CD4-positive, alpha-beta T cell treated with Interleukin-2 at 100 ng/mL for 4 hours (primary cell): ENCODE measurements at places on chromosomes 13 and 19.

DNA sequence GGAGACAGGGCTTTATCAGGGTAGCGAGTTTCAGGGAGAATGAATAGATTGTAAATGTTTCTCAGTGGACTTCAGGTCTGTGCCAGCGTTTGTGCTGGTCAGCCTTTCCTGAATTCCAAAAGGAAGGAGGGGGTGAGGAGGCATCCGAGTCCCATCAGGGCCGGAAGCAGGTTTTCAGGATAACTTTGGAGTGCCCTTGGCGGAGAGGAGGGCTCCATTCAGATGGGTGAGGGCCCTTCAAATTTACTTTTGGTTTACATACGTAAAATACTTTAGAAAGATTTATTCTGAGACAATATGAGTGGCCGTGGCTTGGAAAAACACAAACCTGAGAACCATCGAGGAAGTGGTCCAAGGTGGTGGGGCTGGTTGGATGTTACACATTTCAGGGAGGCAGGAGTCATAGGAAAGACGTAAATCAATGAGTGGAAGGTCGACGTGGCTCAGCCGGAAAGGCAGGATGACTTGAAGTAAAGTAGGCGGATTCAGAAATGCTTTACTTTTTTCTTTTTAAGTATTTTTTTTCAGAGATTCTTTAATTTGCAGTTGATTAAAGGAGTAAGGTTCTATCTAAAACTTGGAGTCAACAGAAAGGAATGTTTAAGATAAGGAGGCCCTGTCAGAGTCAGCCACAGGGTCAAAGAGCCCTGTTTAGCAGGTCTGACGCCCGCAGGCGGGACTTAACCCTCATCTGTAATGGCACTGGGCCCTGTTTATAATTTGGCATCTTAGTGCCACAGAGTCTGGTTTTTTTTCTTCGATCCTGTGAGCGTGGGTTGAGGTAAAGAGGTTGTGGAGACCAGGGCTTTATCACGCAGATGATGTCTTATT is 32.8 kb downstream of the ATP11A start:
- no peak for DNase-seq

DNA sequence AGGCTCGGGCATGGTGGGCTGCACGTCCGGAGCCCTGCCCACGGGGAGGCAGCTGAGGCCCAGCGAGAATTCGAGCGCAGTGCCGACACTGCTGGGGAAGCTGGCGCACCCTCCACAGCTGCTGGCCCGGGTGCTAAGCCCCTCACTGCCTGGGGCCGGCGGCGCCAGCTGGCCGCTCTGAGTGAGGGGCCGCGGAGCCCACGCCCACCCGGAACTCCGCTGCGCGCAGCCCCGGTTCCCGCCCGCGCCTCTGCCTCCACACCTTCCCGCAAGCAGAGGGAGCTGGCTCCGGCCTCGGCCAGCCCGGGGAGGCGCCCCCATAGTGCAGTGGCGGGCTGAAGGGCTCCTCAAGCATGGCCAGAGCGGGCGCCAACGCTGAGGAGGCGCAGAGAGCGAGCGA is 2080.4 kb downstream of the PCDH9 start:
- no peak for DNase-seq

DNA sequence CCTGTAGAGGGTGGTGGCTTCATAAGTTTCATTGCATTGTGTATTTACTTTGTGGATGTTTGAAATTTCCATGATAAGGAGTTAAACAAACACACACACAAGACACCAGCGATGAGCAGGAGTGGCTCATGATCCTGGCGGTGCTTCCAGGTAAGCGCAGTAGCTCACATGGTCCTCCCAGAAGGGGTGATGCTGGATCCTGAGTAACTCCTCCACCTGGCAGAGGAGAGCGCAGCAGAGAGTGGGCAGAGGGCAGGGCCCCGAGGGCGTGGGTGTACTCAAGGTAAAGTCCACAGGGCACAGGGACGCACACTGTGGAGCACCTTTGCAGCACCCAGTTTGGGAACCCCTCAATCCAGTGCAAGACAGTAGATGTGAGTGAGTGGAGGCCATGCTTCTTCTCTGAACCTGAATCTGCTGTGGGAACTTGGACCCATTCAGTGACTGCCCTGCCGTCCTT is 54.0 kb downstream of the RFX2 start:
- DNase-seq, result no peak

- DNase-seq, result no peak
Observed at GRCh38 chr19:1172353-1173158, 1.5 kb downstream of the SBNO2 start.

- peak; percentile 78 for DNase-seq
Observed at GRCh38 chr19:19459707-19460251, 54.3 kb downstream of the GATAD2A start.

- DNase-seq, result no peak
Observed at GRCh38 chr13:50375792-50376191, 360.5 kb downstream of the KCNRG start.

DNA sequence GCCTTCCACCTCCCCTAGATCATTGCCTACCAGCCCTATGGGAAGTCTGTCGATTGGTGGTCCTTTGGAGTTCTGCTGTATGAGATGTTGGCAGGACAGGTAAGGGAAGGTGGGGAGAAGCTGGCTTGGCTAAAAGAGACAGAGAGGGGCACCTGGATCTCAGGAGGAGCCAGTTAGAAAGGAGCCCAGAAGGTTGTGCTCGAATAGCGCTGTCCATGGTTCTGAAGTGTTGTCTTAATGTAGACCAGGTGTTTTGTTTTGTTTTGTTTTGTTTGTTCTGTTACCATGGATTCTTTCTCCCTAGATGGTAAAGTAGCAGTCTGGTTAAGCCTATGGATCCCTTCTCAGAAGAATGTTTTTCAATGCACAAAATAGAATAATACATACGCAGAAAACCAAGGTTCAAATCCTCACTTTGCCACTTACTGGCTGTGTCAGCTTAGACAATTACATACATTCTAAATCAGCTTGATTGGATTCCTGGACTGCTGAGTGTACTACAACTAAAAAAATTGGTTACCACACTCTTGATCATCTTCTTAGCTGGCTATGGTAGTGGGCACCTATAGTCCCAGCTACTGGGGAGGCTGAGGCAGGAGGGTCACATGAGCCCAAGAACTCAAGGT is 5.9 kb upstream of the CACNG7 start:
- peak; percentile 54 for DNase-seq

DNA sequence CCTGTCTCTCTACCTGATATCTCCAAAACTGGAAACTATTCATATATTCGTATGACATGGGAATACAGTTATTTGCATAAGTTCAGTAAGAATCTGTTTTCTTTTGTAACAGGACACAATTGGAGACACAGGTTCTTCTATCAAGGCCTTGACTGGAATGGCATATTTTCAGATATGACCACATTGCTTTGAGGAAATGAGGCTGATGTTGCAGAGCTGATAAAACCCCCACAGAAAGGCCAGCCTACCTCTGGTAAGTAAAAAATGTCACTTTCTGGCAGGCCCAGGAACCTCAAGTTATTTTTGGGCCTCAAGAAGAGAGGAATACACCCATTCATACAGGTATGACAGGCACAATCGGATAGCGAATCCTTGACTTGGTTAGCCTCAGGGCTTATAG is 29.5 kb upstream of the KBTBD6 start:
- DNase-seq, result no peak

DNA sequence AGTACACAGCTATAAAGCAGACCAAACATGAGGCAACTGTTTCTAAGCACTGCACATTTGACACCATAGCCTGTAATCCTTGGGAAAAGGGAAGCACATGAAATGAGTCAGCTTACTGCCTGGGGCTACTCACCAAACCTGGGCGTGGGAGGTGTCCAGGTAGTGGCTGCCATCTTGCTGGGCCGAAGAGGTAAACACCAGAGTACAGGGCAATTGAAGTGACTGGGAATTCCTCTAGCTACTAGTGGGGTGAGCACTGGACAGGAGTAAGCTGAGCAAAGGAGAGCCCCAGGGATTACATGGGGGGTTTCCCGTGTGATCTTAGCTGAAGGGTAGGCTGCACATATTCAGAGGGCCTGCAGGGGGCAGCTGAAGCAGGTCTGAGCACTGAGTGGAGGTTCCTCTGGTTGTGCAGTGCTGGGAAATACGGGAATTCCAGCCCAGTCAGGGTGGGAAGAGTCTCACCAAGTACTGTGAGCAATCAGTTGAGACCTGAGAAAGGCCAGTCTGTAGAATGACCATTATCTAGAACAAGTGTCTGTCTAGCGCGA is 140.5 kb downstream of the SLC7A1 start:
- DNase-seq, result no peak

GRCh38 chr19:48852292-48852691 is 16.0 kb upstream of the HSD17B14 start:
- no peak for DNase-seq
